T-cell (primary cell): ENCODE measurements at places on chromosomes 16 and 17. TPM values are rescaled to one million over a fixed set of nuclear protein-coding genes. Genes with fewer than 3 reads are reported as not detected.

Gene PIK3R5
- total RNA-seq: 118 TPM

Gene BEAN1
- not detected for total RNA-seq

Gene NLGN2
- total RNA-seq: 8.4 TPM

Gene KRTAP2-3
- not detected for total RNA-seq

Gene EVPLL
- total RNA-seq: not detected

DNA sequence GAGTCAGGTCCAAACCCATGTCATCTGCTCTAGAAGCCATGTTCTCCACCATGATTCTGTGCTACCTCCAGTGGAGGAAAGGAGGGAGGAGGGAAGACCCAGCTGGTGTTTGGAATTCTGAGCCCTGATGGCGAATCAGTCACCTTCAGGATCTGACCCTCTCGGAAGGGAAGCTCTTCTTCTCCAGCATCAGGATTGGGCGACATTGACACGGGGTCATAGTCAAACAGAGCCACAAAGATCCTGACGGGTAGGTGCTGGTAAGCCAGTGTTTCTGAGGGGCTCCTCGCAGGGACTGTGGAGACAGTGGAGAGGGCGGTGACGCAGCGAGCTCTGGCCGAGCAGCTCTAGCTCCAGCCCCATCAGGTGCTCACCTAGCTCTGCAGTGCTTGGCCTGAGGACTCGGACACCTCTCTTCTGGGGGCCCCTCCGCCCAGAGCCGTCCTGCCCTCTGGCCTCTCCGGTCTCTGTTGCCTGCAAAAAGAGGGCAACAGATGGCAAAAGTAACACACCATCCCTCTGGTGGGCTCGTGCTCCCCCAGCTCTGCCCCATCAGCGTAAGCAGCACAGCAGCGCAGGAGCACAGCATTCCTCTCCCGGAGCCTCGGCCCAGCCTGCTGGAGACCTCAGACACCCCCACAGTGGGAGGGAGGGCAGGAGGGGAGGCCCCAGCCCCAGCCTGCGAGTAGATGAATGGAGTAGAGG, 21.0 kb downstream of the TSPOAP1 start:
- H3K4me1 ChIP-seq: peaks cover 9% of the 10 kb centered on the region
- H3K27ac ChIP-seq: no peak overlapping the region
- H3K4me3 ChIP-seq: no peak overlapping the region
- peaks cover 42% of the 10 kb centered on the region for H3K36me3 ChIP-seq
- H3K27me3 ChIP-seq: no peaks in the 10 kb centered on the region

- no peak for DNase-seq
- H3K4me3 ChIP-seq: no peak overlapping the region
- no peaks in the 10 kb centered on the region for H3K4me1 ChIP-seq
- peaks cover 8% of the 10 kb centered on the region for H3K36me3 ChIP-seq
- no peaks in the 10 kb centered on the region for H3K27me3 ChIP-seq
Observed at GRCh38 chr17:67974598-67975066, 21.6 kb downstream of the C17orf58 start.
